ENCODE measurements at places on chromosomes 1 and 21.

GRCh38 chr21:45989355-45990048, 7.9 kb downstream of the COL6A1 start:
- no peak for DNase-seq

DNA sequence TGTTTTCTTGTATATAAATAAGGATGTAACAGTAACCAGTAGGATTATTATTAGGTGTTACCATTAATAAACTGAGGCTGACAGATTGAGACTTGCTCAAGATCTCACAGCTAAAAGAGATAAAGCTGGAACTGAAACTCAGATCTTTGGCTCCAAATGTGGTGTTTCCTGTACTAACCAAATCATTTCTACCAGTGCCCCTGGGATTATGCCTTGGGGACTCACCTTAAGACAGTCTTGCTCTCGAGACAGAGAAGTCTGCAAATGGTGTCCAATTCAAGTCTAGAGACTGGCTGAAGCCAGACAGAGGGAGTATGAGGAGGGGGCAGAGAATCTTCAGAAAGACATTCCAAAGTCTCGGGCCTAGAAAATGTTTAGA, 593 bp upstream of the CD53 start:
- DNase-seq, result no peak

DNA sequence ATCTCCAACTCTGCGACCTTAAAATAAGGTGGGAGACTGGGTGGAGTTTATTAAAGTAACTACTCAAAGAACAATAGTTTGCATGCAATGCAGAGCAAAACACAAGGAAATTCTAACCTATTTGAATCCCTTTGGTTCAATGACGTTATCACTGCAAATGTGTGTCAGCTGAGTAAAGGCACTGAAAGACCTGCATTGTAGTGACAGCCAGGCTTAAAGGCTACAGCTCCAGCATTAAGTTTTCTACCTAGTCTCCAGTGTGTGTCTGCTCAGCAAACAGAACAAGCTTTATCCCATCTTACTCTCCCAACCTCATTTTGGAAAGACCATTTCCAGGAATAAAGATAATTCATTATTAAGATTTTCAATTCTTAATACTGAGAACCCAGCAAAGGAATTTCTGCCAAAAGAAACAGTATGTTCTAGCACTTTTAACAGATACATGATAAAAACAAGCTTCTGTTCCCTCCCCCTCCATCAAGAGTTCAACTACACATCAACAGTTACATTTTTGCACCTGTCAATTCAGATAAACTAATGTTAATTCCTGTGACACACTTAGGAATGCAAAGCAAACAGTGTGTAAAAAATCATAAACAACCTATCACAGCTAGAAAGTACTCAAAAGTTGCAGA, 14.2 kb downstream of the PTP4A2 start:
- no peak for DNase-seq

DNA sequence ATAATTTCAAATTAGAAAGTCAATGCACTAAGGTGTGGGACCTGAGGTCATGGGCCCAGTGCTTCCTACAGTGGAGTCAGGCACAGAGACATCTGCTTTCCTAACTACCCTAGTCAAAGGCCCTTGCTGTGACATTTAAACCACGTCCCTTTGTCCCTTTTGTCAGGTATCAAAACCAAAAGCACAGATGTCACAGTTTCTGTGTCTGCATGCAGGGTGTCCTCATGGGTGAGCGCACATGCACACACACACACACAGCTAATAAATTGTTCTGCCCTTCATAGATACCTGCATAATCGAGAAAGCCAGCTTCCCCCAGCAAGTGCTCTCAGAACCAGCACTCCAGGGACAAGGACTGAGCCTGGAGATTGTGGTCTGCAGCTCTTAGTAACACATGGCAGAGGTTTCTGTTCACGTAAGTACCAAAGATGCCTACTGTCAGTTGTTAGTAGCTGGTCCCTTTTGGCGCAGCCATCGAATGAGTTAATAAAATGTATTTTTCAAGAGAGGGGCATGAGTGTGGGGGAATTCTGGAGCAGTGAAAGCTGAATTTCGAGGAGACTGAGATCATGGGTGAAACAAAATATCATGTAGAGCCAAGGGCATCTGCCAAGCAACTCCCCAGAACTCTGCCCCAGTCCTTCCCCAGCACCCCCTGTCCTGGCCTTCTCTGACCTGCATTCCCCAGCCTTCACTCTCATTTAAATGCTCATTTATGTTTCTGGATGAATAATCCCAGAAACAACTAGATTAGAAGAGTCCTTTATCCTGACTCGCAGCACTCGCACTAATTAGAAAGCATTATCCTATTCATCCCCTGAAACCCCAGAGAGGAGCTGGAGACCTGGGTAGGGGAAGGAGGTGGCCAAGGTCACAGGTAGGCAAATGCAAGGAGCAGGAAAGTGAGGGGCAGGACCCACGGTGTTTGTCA, 25.5 kb downstream of the TNR start:
- DNase-seq, result no peak

- DNase-seq, result no peak
Observed at GRCh38 chr1:46277658-46278373, 25.6 kb downstream of the LRRC41 start.

GRCh38 chr1:101236516-101237228, at the start of gene S1PR1:
Gene S1PR1, plus strand, starts transcription at chr1:101237019. Its CDS starts 1,966 bp downstream, at chr1:101238985.
- peak; percentile 15 for DNase-seq

Measured in NCI-H510A (cell line).